ENCODE measurements at places on chromosomes 7 and 10.
A peak's percentile ranks its signal among the peaks of the same experiment; 100 is the strongest.

- no peak for DNase-seq
Measured at GRCh38 chr7:92436612-92437445, 10.5 kb upstream of the GATAD1 start.

DNA sequence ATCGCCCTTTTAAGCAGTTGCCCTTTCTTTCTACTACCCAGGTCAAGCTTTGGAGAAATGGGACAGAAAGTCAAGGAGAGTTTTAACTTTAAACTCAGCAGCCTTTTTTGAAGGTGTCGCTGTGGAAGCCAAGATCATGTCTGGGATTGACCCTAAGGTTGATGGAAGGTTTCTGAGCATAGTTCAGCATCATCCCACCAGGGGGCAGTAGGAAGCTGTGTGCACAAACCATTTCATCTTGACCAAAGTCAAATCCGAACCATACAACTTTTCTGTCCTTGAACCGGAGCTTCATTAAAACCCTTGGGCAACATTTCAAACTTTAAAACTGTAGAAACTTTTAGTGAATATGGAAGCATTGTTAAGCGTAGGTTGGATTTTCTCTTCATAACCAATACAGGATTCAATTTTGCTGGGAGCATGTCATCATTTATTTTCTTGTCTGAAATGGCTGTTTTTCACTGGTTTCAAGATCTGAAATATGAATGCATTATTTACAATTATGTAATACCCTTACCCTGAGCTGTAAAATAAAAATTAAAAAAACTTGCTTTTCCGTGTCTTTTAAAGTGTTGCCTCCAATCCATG lies 214.4 kb upstream of the KIAA1217 start:
- DNase-seq: peak; percentile 7

GRCh38 chr7:22635349-22635748 lies 91.7 kb upstream of the IL6 start:
- no peak for DNase-seq

GRCh38 chr10:95276367-95277200 lies 14.2 kb downstream of the PDLIM1 start:
- DNase-seq: no peak

DNA sequence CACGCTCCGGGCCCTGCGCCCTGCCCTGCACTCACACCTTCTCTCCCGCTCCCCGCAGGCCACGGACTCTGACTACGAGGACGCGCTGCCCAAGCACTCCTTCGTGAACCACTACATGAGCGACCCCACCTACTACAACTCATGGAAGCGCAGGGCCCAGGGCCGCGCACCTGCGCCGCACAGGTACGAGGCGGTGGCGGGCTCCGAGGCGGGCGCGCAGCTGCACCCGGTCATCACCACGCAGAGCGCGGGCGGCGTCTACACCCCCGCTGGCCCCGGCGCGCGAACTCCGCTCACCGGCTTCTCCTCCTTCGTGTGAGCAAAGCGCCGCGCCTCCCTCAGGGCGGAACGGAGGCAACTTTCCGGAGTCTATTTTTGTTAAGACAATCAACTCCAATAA lies 417.0 kb upstream of the FOXK1 start:
- DNase-seq: no peak

DNA sequence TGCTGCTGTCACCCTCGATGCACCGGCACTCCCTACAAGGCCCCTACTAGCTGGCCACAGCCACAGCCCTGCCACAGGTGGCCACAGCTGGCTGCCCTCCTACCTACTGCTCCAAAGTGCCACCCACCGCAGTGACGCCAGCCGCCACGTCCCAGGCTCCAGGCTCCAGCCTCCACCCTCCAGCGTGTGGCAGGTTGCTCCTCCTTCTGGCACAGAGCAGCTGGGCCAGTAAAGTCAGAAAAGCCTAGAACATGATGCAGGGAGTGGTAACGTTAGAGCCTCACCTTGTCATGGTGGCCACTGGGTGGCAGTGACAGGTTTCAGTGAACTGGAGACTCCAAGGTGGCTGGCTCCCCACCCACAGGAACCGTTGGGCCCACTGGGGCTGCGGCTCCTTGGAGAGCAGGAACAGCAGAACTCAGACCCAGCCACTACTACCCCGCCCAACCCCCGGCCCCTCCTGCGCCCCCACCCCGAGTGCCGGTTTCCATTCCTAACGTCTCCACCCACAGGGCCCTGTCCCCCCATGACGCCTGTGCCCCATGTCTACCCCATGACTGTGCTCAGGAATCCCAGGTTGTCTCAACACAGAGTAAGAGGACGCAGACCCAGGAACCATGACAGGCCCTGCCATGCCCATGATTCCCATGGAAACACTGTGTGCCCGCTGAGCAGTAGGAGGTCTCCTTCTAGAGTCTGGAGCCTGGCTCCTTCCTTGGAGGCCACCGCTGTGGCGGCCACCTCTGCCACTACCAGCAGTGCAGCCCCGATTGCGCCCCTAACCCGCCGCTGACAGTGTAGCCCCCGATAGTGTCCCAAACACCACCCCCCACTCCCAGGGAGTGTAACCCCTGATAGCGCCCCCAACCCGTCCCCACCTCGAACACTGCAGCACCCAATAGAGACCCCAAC lies 52.3 kb upstream of the ZNF33B start:
- DNase-seq: no peak

DNA sequence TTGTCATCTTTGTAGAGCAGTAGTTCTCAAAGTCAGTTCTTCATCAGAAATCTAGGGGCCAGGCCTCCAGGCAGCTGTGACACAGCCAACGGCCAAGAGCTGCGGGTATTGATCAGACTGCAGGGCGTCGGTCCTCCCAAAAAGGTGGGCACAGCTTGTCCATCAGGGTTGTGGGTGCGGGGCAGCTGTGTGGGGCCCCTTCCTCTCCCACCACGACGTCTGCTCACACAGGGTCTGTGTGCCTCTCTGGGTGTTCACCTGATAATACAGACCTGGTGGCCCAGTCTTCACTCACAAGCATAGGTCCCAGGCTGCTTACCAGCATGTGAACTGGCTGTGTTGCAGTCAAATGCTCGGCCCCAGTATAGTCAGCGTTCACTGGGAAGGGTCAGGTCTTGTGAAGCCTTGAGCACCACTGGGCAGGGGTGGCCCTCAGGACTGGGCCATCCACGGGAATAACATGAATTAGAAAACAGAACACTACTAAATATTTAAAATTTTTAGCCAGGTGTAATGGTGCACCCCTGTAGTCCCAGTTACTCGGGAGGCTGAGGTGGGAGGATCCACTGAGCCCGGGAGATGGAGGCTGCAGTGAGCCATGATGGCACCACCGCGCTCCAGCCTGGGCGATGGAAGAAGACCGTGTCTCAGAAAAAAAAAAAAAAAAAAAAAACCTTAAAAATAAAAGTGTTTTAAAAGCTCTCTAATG lies 102.8 kb upstream of the DIP2C start:
- no peak for DNase-seq

DNA sequence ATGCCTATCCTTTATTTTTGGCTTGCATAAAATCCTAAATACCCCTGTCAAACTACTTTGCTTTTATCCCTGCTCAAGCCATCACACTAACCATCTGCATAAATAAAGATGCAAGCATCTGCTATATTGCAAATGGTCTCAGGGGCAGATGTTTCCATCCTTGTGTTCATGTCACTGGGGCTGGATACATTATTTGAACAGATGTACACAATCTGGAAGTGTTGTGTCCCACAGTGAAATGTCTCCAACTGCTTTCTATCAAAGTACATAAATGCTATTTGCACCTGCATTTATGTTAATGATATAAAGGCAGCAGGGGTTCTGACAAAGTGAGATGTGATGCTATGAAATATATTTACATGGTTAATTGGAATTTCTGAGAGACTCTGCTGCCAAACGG lies 163.1 kb downstream of the ZNF438 start:
- DNase-seq: no peak

DNA sequence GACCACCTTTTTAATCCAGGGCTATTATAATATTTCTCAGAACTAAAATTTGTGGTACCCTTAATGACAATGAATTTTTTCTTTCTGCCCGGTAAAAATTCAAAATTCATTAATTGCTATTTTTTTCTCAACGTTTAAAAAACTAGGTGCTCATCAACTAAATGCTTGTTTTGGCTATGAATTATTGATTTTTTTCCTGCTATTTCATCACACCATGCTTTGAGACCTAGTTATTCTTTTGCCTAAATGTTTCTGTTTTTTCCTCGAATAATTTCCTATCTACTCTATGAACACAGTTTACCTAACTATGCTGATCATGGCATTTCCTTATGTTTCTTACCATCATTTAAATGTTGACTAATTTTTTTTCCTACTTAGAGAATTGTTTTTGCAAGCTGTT lies 5.6 kb upstream of the CD36 start:
- DNase-seq: no peak
